HL-60 (cell line): ENCODE measurements at places on chromosomes 12 and 14.
A peak's percentile ranks its signal among the peaks of the same experiment; 100 is the strongest.

DNA sequence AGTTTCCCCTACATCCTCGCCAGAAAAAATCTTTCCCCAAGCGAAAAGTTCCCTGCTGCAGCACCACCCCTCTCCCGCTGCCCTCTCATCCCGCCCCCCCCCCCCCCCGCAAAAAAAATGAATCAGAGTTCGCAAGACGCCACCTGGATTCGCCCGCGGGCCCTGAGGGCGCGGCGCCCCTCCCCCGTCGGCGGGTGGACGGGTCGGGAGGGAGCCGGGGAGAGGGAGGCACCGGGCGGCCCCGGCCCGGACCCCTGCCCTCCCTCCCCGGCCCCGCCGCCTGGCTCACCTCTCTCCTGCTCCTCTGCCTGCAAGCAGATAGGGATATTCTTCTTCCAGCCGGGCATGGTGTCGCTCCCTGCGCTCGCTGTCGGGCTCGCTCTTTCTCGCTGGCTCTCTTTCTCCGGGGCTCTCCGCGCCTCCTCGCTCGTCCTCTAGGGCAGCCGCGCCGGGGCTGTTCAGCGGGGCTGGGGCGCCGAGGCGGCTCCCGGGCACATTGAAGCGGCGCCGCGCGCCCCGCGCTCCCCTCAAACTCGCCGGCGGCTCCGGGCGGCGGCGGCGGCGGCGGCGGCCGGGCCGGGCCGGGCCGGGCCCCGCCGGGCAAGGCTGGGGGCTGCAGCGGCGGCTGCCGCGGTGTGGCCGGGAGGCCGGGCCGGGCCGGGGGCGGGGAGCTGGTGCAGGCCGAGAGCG, 200.3 kb upstream of the CAND1 start:
- DNase-seq: no peak

DNA sequence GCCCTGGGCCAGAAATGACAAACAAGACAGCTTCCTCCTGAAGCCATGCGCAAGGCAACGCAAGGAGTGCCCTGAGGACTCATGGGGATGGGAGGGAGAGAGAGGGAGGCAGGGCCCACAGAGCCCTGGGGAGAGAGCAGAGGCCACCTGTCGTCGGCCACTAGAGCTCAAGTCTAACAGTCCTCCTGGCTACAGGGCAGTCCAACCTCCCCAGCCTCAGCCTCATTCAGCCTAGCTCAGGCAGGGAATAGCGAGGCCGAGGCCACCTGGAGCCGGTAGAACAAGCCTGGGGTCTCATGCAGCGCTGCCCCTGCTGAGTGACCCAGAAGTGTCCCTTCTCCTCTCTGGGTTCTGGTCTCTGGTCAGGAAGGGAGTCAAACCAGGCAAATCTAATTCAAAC, 69.5 kb downstream of the BCL11B start:
- no peak for DNase-seq

GRCh38 chr12:6866163-6866919, 990 bp upstream of the TPI1 start:
- DNase-seq: no peak

GRCh38 chr12:92290886-92291285, 145.2 kb upstream of the BTG1 start:
- DNase-seq: no peak

- DNase-seq: no peak
Observed at GRCh38 chr12:67666605-67667004, 18.1 kb downstream of the DYRK2 start.

DNA sequence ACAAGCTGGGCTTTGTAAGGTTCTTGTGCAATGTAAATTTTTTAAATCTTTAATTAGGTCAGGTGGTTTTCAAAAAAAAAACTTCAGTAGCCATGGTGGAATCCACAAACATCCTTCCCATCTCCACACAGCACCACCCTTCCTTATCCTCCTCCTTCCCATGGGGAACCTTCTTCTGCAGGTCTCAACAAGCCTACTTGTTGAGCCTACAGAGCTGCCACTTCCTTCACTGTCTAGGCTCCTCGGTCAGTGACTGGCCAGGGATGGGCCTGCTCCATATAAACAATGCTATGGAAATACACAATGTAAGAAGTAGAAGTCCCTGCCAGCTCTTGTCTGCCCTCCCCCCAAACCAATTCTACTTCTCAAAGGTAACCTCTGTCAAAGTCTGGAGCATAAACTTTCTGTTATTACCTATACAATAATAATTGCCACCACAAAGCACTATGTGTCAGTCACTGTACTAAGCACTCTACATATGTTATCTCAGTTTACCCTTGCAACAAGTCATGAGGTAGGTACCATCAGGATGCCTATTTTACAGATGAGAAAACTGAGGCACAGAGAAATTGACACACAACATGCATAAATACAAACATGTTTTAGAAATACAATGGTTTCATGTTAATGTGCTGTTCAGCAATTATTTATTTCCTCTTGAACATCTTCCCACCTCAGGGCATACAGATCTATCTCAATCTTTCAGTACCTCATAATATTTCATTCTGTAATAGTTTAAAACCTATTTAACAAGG, 17.4 kb downstream of the LIMA1 start:
- DNase-seq: no peak

DNA sequence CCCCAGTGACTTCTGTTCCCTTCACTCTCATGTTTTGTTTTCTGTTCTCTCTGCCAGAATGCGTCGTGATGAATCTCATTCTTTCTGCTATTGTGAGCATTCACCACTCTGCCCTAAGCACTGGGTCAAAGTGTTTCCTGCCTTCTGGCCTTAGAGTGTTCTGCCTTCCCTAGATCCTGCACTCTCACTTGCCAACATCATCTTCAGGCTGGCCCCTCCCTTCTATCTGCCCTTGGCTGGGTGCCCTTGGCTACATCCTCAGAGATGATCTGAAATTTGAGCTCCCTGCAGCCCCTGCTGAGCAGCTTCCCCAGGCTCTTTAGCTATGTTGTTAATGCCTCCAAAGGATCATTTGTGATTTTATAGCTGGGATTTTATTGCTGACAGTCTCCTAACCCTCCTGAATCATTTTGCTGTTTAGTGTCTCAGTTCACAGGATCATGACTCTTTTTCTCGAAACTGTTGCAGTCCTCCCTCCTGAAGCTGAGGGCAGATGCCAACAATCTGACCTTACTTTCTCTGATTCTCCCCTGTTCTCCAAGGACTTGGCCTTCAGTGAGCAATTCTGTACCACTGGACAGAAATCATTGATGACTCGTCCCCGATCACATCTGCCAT, 4.5 kb downstream of the DHRS2 start:
- DNase-seq: no peak

- DNase-seq: peak; percentile 49
Observed at GRCh38 chr12:32671930-32672780, 6.9 kb upstream of the DNM1L start.

GRCh38 chr14:55417955-55418354, 6.3 kb upstream of the ATG14 start:
- DNase-seq: no peak

GRCh38 chr14:55412676-55413075, 1.0 kb upstream of the ATG14 start:
- no peak for DNase-seq
